ENCODE measurements at places on chromosomes 11 and 22.

DNA sequence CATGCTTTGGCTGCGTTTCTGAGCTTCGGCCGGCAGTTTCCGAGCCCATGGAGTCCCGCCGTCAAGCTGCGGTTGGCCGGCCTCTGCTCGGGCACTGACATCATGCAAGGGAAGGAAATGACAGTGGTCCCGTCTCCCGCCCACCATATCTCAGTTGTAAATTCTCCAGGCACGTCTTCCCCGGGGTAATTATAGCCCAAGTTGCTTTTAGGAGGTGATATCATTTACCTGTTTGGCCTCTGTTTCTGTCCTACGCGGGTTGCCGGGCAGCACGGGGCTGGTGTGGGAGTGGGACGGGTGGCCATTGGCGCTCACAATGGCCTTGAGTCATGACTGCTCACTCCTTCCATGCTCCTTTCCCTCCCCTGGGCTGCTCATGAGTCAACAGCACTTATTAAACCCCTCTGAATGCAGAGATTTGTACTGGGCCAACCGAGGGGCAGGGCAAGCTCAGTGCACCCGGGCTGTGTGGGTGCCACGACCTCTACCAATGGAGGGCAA is 4.2 kb upstream of the ANO1 start:
- no peak for DNase-seq

DNA sequence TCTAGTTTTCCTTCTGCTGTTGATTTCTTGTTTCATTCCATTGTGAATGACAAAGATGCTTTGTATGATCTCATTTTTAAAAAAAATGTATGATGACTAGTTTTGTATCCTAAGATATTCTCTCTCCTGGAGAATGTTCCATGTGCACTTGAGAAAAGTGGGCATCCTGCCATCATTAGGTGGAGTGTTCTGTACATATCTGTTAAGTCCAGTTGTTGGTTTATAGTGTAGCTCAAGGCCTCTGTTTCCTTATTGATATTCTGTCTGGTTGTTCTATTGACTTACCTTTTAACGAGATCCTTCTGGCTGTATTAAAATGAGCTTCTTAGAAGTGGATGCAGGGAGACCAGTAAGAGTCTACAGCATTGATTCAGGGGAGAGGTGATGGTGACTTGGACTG is 35.2 kb downstream of the SGSM1 start:
- no peak for DNase-seq

- DNase-seq, result no peak
Observed at GRCh38 chr11:44840521-44841251, 110.0 kb downstream of the TP53I11 start.

GRCh38 chr22:37306494-37306829 is 24.2 kb downstream of the CYTH4 start:
- no peak for DNase-seq

DNA sequence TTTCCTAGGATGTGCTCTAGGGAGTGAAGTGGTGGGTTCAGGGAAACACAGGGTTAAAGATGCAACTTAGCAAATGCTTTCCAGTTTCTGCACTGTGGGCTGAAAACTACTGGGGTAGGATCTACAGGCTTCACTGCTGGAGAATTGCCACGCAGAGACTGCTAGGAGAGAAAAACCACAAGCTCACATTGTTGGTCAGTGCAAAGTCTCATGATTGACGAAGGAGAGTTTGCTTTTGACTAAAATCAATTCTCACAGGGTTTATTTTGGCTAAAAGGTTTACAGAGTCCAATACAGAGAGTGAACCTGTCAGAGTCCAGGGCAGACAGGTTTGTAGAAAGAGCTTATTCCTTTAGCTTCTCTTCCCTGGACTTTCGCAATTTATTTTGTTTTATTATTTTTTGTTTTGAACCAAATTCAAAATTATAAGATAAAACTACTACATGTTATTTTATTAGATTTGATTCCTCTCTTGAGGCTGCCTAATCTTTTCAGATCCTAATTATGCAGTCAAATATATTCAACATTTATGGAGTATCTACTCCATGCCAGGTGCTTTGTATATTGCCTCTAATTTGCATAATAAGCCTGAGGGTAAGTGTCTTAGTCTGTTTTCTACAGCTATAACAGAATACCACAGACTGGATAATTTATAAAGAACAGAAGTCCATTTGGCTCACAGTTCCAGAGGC is 64.7 kb downstream of the MTNR1B start:
- DNase-seq, result no peak

GRCh38 chr11:46711303-46711702 is 7.7 kb upstream of the F2 start:
- no peak for DNase-seq

- no peak for DNase-seq
Observed at GRCh38 chr22:39941601-39942000, 18.6 kb upstream of the TMA7B start.

DNA sequence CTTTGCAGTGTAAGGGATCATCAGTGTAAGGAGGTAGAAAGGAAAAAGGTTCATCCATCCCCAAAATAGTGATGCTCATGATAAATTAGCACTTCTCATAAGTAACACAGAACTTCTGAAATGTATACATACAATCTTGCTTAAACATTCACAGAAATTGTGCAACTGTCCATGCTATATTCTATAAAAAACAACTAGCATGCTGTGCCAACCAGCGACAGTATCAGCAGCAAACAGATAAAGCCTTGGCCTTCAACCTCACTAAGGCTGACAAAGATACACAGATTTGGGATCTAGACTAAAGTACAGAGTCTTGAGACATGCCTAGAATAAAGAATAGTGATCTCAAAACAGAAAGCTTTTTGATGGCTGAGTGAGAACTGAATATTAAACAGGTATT is 74.1 kb upstream of the CHRM4 start:
- DNase-seq, result no peak

DNA sequence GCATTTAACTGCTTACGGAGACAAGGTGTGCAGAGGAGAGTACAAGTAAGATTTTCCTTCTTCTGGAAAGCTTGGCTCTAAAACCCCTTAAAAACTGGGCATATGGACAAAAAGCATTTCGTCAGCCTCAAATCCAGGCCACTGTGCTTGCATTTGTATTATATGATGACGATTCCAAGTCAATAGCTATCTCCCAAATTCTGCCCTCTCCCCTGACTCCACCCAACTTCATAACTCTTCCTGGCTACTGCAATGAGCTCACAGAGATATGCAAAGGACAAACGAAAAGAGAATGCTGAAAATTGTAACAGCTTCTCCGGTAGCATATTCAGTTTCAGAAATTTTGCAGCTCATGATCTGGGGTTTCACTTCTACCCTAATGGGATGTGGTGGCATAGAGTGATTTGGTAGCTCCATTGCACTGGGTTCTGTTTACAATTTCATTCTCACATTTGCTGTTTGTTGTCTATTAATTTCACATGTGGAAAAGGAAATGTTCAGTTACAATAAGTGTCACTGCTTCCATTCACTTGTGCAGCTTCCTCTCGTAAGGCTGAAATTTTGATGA is 45.6 kb upstream of the CHRM4 start:
- DNase-seq, result no peak

GRCh38 chr11:62446091-62446490 is 27.3 kb downstream of the SCGB1A1 start:
- DNase-seq, result no peak

DNA sequence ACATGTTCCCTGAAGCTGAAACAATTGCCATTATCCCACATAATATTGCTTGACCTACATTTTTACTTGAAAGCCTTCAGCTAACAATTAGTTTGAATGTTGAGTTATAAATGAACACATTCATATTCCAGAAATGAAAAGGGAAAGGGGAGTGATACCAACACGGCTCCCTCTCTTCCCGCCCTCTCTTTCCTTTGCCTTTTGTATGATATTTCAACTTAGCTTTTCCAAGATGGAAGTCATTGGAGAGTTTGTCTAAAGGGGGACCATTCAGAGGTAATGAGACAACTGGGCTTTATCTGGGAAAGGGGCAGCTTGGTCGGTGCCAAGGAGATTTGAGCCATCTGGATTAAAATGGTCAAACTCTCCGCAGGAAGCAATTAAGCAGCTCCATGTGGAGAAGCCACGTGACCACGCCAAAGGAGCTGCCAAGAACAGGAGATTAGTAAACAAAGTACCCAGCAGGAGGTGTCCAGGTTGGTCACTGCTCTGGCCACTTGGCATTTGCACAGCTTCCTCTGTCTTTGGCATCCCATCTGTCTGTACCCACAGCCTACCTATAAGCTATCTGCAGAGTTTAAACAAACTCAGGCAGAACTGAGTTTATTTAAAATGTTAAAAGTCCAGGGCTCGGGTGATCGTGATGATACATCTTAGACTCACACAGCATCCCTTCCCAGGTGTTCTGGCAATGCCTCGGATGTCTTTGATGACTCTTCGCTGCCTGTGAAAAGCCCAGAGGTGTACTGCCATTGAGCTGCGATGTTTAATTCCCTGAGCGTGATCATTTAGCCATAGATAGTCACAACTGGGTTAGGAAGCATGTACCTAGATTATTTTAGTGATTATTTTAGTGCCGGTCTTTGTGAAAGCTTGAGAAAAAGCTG is 735.9 kb downstream of the NTM start:
- DNase-seq, result no peak

DNA sequence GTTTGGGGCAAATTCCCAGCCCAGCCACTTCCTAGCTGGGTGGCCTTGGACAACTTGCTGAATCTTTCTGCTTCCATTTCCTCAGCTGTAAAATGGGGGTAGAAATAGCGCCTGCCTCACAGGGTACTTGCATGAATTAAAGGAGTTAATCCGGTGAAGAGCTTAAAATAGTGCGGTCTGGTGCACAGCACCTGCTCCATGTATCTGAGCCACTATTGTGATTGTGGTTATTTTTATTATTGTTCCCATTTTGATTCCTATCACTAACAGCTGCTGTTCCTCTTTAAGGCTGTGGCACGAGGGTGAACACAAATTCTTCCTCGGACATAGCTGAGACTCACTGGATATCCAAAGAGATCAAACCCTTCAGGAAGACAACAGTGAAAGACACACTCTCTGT is 46.9 kb upstream of the TP53I11 start:
- DNase-seq, result no peak

DNA sequence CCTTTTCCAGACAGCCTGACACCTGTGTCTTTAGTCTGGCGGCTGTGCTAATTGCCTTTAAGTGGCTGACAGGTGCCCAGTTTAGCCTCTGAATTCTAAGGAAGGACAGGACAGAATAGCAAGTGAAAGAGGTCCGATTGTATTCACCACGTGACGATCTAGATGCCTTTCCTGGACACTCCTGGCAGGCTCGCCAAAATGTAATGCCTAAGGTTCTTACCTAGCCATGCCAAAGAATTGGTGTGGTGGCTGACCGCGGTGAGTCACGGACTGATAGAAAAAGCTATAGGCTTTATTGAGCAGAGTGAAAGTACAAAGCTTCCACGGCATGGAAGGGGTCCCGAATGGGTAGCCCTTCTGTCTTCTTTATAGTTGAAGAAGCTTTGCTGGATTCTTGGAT is 26.7 kb downstream of the ANKRD42 start:
- no peak for DNase-seq

DNA sequence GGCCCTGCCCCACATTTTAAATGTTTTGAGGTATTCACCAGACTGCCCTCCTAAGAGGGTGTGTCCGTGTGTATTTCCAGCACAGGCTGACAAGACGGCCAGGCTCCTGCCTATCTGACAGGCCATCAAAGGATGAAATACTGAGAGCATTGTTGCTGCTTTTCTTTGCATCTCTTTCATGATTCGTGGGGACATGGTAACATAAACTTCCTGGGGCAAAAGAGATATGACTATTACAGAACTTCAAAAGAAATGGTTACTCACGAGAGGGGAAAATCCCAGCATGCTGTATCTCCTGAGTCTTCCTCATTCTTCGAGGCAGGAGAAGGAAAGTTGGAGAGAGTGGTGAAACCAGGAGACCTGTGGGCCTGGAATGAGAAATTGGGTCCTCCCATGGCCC is 10.3 kb upstream of the BIK start:
- DNase-seq, result no peak

DNA sequence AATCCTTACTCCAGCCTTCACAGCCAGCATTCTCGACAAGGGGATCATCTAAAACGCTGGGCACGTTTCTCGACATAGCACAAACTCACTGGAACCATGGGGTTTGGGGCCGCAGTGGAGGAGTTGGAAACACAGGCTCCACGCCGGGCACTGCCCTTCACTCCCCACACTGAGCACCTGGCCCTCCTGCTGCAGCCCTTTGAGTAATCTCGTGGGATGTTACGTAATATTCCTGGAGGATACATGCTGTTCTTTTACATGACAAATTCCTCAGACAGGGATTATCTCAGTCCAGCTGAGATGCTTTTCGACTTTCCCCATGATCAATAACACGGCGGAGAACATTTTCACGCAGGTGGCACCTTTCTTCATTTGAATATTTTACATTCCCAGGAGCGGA is 408.0 kb downstream of the SHANK2 start:
- no peak for DNase-seq

- no peak for DNase-seq
Observed at GRCh38 chr11:119723243-119723951, 5.6 kb downstream of the NECTIN1 start.
